ENCODE measurements at places on chromosomes 6 and 20.

- DNase-seq: no peak
Measured at GRCh38 chr6:21151119-21151518, 442.4 kb upstream of the SOX4 start.

- no peak for DNase-seq
Measured at GRCh38 chr6:5085648-5086293, 630 bp downstream of the PPP1R3G start.

- DNase-seq: no peak
Measured at GRCh38 chr20:10928841-10929421, 255.1 kb upstream of the JAG1 start.

GRCh38 chr6:47064274-47064673 lies 22.1 kb upstream of the ADGRF1 start:
- no peak for DNase-seq

- DNase-seq: no peak
Measured at GRCh38 chr20:36775196-36775595, 1.6 kb upstream of the DSN1 start.

DNA sequence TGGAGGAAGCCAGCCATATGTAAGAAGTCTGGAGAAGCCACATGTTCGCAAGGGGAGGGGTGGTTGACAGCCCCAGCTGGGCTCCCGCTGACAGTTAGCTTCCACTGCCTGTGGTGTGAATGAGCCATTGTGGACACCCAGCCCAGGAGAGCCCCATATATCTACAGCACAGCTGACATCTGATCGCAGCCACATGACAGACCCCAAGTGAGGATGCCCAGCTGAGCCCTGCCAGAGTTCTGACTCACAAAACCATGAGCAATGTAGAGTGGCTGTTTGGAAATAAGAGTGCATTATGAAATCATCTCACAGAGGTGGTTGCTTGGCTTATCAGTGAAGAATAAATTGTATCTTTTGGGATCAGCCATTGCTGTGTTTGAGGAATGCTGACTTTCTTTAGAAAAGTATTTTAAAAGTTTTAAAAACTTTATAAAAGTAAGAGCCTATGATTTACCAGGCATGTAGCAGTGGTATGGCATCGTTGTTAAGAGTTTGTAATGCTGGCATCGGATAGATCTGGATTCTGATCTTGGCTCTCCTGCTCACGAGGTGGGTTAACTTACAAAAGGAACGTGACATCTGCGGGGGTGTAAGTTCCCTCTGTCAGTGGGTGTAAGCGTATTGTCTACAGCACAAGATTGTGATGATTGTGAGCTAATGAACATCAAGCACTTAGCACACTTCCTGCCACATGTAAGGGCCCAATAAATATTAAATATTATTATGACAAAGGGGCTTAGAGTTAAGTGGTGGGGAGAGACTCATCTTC lies 24.1 kb downstream of the CFAP61 start:
- no peak for DNase-seq

DNA sequence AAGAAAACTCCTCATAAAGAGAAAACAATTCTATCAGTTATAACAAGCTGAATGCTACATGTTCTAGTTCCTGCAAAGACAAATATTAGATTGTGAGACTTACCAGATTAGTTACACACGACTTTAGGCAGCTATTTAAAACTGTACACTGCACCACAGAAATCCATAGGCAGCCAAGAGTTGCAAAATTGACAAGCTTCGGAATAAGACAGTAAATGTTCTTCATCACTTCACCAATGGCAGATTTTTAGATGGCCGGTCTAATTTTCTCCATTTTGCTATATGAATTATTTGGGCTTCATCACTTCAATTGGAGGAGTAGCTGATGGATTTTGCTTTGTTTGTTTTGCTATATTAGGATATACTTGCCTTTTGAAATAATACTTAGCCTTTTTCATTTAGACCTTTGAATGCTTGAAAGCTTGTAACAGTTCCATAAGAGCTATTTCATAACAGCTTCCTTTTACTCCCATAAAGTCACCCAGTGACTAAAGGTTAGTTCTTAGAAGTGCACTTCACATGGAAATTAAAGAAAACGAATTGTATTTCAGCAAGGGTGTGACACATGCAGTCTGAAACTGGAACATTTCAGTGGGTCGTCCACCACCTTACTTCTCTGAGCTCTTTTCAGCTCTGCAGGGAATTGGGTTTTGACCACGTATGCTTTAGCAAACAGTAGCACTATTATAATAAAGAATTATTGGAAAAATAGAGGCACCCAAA lies at the start of gene ROS1:
Gene ROS1, minus strand, starts transcription at position 512 of the 723 bp plus-strand sequence. Its CDS starts 286 bp downstream, at position 226.
- DNase-seq: no peak

- DNase-seq: peak; percentile 66
Measured at GRCh38 chr20:38725931-38726803, 1.9 kb downstream of the SLC32A1 start.

DNA sequence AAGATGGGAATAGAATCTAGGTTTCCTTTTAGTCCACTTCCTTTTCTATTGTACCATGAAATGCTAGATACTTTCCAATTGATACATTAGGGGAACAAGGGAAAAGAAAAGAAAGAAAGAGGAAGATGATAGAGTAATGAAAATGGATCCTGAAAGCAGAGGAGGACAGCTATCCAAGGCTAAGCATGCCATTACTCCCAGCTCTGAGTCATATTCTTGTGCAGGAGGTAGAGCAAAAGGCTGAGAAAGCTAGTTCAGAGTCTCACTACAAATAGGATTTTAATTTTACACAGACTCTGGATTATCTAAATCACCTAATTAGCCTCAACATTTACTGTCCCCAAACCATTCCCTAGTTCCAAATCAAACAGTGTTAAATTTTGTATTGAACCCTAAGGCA lies 23.6 kb downstream of the RWDD2A start:
- DNase-seq: no peak

- DNase-seq: no peak
Measured at GRCh38 chr6:115717062-115717461, 343.6 kb downstream of the FRK start.

GRCh38 chr6:156955494-156956183 lies 178.5 kb downstream of the ARID1B start:
- DNase-seq: no peak

- no peak for DNase-seq
Measured at GRCh38 chr6:46882645-46883044, 39.1 kb downstream of the ADGRF5 start.

- DNase-seq: no peak
Measured at GRCh38 chr6:56849896-56850295, 105.0 kb upstream of the BEND6 start.

DNA sequence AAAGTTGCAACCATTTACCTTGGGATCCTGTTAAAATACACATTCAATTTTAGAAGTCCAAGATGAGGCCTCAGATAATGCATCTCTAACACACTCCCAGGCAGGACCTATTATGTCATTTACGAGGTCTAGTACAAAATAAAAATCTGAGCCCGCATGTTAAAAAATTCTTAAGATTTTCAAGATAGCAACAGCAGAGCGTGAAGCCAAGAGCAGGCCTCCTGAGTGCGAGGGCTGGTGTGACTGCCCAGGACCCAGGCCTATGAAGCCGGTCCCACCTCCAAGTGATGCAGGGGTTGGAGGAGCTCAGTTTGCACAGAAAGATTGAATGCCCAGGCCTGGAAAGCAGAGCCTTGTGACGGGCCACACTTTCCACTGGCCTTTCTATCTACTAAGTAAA lies 211.1 kb upstream of the KCNQ5 start:
- DNase-seq: no peak

DNA sequence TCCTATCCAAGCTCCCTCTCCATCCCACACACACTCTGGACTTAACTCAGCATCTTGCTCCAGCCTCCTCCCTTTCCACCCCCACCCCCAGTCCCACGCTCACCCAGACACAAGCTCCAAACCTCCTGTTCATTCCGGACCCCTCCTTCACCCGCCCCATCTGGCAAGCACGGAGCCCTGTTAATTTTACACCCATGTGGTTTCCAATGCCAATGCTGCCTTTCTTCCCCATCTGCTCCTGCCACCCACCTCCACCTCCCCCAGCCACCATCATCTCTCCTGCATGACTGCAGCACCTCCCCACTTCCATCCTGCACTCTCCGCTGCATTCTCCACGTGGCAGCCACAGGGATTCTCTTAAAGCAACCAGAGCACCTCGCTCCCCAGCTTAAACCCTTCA lies 9.9 kb upstream of the CDK5RAP1 start:
- no peak for DNase-seq

DNA sequence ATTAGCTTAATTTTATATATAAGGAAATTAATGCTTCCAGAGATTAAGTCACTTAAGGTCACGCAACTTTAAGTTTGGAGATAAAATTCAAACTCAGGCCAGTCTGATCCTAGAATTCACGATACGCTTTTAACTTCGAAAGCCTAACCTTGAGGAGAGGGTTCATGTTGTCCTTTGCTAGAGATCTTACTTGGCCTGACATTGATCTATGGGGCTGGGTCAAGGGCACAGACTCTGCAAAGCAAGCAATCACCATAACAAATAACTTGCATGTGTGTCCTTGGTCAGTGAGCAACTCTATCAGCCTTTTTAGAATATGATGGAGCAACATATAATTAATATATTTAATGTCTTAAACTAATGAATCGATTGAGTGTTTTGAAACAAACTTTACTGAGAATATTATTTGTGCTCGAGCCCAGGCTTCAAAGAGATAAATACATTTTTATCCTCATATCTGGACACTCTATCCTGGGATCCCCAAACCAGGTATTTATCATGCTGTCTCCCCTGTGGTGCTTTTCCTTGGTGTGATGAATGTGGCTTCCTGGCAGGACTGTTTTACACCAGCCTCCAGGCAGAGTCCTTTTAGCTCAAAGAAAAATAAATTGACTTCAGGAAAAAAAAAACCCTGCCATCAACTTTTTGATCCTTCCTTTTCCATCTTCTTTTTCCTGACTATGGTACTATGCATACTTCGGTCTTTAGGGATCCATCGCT lies 29.1 kb downstream of the RPS12 start:
- no peak for DNase-seq

- no peak for DNase-seq
Measured at GRCh38 chr20:40110311-40110831, 578.7 kb downstream of the MAFB start.

DNA sequence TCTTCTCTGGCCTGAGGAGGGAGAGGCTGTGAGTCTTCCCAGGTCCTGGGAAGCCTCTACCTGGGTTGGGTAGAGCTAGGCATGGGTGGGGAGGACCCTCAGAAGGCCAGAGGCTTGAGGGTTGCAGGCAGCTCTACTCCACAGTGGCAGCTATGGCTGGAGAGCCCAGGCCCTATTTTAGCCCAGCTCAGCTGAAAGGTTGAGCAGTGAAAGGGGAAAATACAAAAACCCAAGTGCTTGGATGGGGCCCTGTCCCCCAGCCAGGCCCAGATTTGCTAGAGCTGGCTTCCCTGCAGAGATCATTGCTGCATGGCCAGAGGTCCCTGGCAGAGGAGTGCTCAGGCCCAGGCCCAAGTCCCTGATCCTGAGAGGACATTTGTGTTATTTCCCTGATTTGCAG lies 45.7 kb downstream of the SUN5 start:
- no peak for DNase-seq

GRCh38 chr6:642805-643204 lies 14.1 kb downstream of the HUS1B start:
- DNase-seq: no peak

- no peak for DNase-seq
Measured at GRCh38 chr20:41458761-41459160, 92.1 kb upstream of the EMILIN3 start.

GRCh38 chr6:3368685-3369084 lies 88.2 kb downstream of the SLC22A23 start:
- no peak for DNase-seq

DNA sequence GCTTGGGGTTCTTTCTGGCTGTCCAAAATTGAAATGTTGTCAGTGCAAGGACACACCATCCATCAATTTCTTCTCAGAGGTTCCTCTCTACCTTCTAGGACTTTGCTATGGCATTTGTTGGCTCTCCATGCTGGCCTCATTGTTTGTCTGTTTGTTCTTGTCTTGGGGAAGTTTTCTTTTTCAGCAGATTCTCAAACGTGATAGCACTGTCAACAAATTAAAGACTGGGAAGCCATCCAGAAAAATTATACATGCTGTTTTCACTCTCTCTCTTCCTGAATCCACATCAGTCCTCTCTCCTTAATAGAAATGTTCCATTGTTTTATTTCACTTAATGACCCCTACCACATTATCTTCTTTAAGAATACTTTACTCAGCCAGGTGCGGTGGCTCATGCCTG lies 130.4 kb downstream of the PCSK2 start:
- no peak for DNase-seq

Measured in NAMALWA (cell line).